Adipocyte (in vitro differentiated cells): ENCODE measurements at places on chromosomes 11 and 22.
A peak's percentile ranks its signal among the peaks of the same experiment; 100 is the strongest.

- DNase-seq = no peak
These were observed 56.9 kb downstream of the ME3 start for GRCh38 chr11:86615487-86615886.

- DNase-seq = no peak
These were observed 7.0 kb downstream of the CD82 start for GRCh38 chr11:44572436-44572835.

- DNase-seq = peak; percentile 61
These were observed 5.3 kb upstream of the OR52M1 start for GRCh38 chr11:4539603-4540219.

DNA sequence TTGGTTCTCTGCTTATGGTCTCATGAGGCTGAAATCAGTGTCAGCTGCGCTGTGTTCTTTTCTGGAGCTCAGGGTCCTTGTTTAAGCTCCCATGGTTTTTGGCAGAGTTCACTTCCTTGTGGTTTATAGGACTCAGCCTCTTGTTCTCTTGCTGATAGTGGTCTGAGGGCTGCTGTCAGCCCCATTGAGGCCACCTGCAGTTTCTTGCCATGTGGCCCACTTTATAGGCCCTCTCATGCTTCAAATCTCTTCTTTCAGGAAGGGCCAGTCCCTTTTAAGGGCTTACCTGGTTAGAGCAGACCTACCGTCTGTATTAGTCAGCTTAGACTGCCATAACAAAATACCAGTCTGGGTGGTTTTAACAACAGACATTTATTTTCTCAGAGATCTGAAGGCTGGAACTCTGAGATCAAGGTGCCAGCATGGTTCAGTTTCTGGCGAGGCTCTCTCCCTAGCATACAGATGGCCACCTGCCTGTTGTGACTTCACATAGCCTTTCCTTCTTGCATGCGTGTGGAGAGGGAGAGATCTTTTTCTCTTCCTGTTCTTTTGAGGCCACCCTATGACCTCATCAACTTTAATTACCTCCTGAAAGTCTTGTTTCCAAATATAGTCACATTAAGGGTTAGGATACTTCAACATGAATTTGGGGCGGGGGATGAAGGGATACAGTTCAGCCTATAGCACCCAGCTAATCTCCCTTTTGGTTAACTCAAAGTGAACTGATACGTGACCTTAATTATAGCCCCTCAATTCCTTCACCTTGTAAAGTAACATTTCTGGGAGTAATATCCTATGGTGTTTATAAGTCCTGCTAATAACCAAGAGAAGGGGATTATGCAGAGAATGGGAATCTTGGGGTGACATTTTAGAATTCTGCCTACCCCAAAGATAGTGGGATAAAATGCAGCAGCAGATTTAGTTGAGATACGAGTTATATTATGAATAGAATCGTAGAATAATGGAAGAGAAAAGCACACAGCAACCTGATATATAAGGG, 131.8 kb downstream of the UVRAG start:
- no peak for DNase-seq

DNA sequence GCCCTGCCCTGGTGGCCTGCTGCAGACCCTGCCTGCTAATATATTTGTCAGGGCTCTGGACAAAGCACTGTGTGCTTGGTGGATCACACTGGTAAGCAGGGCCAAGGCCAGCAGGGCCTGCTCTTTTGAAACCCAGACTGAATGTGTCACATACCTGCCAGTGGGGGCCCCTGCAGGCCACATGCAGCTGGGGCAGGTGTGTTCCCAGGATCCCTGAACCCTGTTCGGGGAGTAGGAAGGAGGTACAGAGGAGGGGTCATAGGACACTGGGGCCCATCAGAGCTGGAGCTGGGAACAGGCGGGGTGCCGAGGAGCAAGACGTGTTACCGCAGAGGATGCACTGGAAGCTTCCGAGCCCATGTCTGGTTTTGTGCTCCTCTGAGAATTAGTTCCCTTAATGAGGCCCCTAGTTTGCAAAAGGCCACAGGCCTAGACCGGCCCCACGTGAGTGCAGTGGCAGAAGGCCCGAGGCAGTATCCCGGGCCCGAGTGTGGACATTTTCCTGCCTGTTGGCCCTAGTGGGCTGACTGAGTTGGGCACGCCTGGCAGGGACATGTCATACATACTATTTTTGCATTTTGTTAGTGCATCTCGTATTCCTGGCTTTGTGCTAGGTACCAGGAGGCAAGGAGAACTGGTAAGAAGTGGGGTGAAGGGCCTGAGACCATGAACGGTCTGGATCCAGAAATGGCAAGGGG, 11.2 kb upstream of the ACR start:
- DNase-seq = no peak

- peak; percentile 8 for DNase-seq
These were observed 1122.3 kb downstream of the LRRC4C start for GRCh38 chr11:40337118-40337517.

- no peak for DNase-seq
These were observed 31.5 kb downstream of the SLC35F2 start for GRCh38 chr11:107827041-107827440.

DNA sequence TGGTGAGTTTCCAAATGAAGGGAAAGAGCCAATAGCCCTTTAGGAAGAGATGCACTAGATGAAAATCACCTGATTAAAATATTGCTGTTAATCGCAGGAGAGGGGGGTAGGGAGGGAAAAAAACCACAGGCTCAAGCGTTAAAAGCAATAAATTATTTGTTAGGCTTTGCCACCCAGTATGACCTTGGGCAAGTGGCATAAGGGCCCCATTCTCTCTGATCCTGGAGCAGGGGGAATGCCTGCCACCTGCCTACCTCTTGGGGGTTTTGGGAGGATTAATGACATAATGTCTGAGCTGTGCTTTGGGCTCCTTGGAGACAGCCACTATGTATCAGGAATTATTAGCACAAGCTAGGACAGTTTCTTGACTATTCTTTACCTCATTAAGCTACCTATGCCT, 80.0 kb downstream of the ZNRF3 start:
- DNase-seq = no peak

DNA sequence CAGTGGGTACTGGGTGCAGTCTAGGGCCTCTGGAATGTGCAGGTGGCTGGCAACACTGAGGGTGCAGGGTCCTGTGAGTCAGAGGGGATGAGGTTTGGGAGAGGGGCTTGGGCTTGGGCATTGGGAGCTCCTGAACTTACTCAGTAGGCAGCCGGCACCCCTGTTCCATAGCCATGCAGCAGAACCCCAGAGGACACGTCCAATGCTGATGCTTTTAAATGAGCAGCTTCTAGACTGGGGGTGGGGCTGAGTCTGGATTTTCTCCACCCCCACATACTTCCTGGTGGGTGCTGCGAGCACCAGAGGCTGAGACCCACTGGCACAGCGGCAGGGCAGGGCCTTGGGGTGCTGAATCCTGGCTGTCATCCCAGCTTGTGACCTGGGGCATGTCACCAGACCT, 71.4 kb downstream of the ARHGAP8 start:
- no peak for DNase-seq

GRCh38 chr11:104771763-104772162, 126.5 kb downstream of the CASP12 start:
- DNase-seq = no peak

- DNase-seq = peak; percentile 92
These were observed at the start of gene B4GALNT4 for GRCh38 chr11:369336-370018. TSS of gene B4GALNT4 (plus strand) at chr11:369499. CDS start at chr11:369804, 305 bp downstream.

GRCh38 chr11:86720546-86720945, 48.1 kb upstream of the ME3 start:
- DNase-seq = no peak

DNA sequence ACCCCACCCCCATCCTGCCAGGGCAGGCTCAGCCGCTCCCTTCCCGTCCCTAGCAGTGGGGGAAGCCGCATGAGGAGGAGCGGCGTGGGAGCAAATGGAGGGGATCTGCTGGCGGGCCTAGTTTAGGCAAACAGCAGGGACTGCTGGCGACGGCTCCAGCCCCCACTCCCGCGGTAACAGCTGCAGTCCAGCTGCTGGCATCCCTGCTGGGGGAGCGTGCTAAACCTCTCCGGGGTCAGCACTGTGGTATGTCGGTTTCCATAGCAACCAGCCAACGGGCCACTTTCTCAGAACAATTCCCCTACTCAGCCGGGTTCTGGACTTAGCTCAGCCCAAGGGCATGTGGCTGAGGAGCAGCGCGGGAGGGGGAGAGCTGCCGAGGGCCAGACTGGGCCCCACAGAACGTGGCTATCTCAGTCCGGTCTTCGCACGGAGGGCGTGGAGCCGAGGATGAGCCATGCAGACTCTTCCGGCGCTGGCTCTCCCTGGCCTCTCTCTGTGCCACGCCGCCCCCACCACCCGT, 98.8 kb downstream of the PKNOX2 start:
- peak; percentile 97 for DNase-seq

GRCh38 chr22:34812631-34813030, 253.3 kb upstream of the ISX start:
- no peak for DNase-seq

DNA sequence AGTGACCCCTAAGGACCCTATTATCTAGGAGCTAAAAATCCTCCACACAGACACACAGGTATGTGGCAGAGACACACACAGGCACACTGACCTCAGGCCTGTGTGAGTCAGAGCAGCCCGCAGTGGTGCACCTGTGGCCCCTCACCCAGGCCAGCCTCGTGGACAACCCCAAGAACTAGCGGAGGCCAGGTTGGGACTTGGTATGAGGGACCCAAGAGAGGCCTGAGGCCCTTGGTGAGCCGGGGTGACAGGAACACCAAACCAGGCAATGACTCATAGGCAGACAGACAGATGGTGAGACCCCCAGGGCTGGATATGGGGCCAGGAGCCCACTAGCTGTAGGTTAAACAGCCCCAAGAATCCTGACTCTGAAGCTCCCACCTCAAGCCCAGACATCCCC, 6.0 kb downstream of the CASTOR1 start:
- no peak for DNase-seq

- DNase-seq = peak; percentile 13
These were observed 1566.2 kb upstream of the TENM4 start for GRCh38 chr11:81007046-81007445.

- peak; percentile 30 for DNase-seq
These were observed 38.8 kb downstream of the SLC1A2 start for GRCh38 chr11:35380603-35381002.

GRCh38 chr11:12162652-12163051, 52.3 kb downstream of the MICAL2 start:
- DNase-seq = no peak

DNA sequence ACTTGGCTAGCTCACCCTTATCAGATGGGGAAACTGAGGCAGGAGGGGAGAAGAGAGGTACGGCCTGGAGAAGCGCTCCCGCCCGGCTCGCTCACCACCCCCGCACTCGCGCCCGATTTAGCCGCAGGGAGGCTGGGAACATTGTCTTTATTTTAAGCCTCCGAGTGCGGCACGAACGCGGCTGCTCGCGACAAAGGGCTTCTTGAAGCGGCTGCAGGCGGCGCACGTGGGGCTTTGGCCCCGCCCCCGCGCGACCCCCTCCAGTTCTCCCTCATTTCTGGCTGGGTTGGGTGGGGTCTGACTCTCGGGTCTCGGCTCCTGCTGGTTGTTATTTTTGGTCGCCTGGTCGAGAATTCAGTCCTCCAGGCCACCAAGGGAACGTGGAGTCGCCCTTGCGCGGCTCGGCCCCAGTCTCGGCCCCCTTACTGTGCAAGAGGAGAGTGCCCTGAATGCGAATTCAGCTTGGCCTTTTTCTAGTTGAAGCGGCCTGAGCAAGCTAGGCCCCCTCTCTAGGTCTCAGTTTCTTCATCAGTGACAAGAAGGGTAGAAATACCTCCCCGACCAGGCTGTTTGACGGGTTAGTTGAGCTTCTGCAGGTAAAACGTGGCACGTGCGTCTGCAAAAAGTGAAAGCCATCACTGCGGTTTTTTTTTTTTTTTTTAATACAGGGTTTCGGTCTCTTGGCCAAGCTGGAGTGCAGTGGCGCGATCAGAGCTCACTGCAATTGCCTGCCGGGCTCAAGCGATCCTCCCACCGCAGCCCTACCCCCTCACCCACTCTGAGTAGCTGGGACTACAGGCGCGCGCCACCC, 2.6 kb upstream of the CHRM1 start:
- no peak for DNase-seq

- DNase-seq = peak; percentile 10
These were observed 41.0 kb upstream of the CD5 start for GRCh38 chr11:61061081-61061826.

GRCh38 chr11:16179676-16180075, 176.7 kb downstream of the SOX6 start:
- DNase-seq = peak; percentile 23

DNA sequence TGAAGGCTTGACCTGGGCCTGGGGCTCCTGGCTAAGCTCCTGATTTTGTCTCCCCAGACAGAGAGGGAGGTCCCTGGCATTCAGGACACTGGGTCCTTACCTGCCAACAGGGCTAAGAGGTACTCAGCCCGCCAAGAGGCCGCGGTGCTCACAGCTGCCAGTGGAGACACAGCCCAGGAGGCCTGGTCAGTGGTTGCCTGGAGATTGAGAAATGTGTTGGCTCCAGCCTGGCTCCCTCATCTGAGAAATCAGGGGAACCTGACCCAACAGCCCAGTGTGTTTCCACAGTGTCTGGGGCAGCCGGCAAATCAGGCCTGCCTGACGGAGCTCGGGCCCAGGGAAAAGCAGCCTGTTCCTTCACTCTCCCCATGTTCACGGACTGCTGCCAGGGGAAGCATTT, 79.4 kb upstream of the NAV2 start:
- peak; percentile 30 for DNase-seq

- DNase-seq = no peak
These were observed 2.5 kb upstream of the NCAM1 start for GRCh38 chr11:112958670-112959069.

DNA sequence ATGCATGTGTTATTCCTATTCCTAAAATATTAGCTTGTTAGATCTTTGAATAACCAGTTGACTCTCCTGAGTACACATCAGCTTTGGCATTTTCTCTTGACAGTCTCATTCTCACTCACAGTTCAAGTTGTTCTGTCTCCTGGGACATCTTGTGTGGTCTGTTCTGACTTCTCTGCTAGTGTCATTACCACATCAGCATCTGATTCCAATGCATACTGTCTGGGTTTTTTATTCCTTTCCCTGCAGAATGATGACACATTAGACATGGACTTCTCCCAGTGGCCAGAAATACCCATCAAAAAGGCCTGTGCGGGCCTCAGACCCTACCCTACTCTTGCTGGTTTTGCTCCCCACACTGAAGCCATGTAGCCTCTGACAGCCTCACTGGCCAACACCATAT, 2.7 kb downstream of the ZNF74 start:
- DNase-seq = peak; percentile 22

DNA sequence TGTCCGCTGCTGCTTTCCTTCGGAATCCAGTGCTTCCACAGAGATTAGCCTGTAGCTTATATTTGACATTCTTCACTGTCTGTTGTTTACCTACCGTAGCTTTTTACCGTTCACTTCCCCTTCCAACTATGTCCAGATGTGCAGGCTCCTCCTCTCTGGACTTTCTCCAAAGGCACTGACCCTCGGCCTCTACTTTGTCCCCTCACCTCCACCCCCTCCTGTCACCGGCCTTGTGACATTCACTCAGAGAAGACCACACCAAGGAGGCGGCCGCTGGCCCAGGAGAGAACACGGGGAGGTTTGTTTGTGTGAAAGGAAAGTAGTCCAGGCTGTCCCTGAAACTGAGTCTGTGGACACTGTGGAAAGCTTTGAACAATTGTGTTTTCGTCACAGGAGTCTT, 15.4 kb upstream of the ST14 start:
- no peak for DNase-seq

GRCh38 chr11:102829316-102830000, 14.0 kb downstream of the MMP3 start:
- DNase-seq = no peak
